ENCODE measurements at places on chromosomes 6 and 20.

- DNase-seq: no peak
These were observed 367.2 kb downstream of the EPM2A start for GRCh38 chr6:145368075-145368474.

GRCh38 chr20:13008761-13009681 is at the start of gene SPTLC3:
Gene SPTLC3 (plus strand): TSS chr20:13008972. CDS start chr20:13009268, 296 bp downstream.
- DNase-seq: no peak

- DNase-seq: no peak
These were observed 680 bp downstream of the HLA-DPB1 start for GRCh38 chr6:33076406-33076934.

DNA sequence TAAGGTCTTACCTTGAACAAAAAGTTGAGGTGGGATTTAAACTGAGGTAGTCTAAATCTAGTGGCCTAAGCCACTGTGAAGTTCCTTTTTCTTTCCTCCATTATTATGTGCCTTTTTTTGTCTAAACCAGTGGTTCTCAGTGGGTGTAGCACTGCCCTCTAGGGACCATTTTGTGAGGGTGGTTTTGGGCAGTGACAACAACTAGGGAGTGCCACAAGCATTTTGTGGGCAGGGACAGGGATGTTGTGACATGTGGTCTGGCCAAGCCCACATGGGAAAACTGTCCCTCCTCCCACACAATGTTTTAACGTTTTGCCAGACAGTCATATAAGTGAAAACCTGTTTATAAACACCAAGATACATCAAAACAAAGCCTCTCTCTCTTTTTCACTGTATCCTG is 899.4 kb upstream of the FLRT3 start:
- DNase-seq: no peak

DNA sequence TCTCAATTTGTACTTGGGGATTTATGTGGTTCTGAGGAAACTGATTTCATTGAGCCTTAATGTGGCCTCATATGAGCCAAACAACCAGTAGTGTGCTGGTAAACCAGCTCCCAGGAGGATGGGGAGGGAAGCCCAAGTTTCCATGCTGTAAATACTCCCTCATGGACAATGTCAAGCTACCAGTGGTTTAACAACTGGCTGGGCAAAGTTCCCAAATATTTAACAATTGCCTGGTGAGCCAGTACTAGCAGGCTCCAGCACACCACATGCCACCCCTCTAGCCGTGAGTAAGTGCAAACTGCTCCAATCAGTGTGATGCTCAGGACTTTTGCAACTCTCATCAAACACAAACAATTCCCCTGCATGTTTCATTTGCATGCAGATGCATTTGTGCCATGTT is 19.2 kb upstream of the CDKN1A start:
- DNase-seq: no peak

DNA sequence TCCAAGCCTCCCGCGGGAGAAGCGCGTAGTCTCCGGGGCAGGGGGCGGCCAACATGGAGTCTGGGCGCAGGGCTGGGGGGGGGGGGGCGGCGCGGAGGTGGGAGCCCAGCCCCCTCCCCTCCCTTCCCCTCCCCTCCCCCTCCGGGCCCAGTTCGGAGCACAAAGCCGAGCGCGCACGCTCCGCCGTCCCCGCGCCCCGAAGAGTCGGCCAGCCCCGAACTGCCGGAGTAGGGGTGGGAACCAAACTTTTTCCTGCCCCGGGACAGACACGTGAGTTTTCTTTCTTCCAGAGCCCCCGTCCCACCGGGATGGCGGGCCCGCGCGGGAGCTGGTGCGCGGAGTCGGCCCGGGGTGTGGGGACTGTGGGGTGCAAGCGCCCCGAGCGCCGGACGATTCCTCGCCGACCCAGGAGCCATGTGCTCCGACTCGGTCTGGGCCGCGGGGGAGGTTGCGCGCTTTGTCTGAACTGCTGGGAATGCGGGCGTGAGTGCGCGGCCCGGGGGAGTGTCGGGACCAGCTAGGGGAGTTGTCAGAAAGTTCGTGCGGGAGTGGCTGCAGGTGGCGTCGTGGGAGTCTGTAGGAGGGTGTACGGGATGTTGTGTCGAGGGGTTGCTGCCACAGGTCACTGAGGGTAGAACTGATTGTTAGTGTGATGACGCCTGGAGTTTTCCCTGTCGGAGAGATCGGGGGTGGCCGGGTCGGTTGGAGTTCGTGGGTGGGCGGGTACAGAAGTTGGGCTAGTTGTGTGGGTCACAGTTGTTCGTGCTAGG is 1.2 kb downstream of the TGIF2 start:
- no peak for DNase-seq

GRCh38 chr6:159302594-159302992 is 133.4 kb downstream of the FNDC1 start:
- no peak for DNase-seq

DNA sequence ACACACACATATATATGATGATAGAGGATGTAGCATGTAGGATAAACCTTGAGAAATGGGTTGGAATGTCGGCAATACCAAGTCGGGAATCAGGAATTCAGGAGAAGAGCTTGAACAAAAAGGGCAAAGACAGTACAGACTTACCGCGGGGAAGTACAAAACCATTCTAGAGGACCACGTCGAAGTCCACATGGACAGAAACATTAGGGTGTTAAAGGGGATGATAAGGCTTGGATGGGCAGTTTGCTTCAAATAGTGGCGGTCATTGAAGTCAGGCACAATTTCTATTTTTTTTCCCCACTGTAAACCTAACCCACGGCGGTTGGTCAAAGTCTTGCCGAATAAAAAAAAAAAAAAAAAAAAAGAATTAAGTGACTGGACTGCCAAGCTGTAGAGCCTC is 766 bp upstream of the NUS1 start:
- no peak for DNase-seq

DNA sequence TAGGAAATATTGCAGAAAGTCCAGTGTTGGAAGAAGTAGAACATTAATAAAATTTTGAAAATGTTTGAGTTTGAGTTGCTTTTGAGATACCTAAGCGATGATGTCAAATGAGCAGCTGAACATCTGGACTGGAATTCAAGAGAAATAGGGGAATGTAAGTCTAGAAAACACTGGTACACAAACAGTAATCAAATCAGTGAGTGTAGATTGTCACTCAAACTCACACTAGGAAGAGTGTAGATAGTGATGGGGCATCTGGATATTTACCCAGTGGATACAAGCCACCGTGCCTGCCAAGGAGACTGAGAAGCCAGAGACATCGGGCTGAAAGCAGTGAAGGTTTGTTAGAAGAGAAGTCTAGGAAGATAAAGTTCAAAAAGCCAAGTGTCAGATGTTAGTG is 2.2 kb downstream of the HMGCLL1 start:
- no peak for DNase-seq
